CD4-positive, alpha-beta T cell treated with Interleukin-4 for 4 hours (primary cell): ENCODE measurements at places on chromosomes 4 and X.

GRCh38 chr4:38911257-38911656 is 43.7 kb downstream of the FAM114A1 start:
- DNase-seq, result no peak

GRCh38 chr4:186710521-186711119 is 13.0 kb downstream of the FAT1 start:
- no peak for DNase-seq

- no peak for DNase-seq
These were observed 741.4 kb downstream of the FAT4 start for GRCh38 chr4:126056116-126056650.

DNA sequence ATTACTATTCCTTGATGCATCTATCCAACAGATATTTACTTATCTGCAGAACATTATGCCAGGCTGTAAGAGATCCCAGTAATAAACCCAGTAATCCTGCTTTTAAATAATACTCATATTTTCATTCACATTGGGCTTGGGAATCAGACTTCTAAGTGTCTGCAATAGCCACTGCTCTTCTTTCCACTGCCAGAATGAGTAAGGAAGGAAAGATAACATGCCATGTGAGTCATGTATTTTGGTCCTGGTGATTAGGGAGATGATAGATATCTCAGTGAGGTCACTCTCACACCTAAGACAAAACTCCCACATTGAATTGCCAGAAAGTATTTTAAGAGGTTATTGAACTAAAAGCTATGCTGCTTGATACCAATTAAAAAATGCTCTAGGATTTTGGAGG is 13.9 kb upstream of the HEPH start:
- DNase-seq, result no peak

GRCh38 chr4:138645289-138645688 is 370.3 kb upstream of the NOCT start:
- DNase-seq, result no peak

- DNase-seq, result no peak
These were observed 434.1 kb downstream of the ANKRD50 start for GRCh38 chr4:124278477-124278876.
